ENCODE measurements at places on chromosomes 4 and X. TPM values are rescaled to one million over a fixed set of nuclear protein-coding genes. Genes with fewer than 3 reads are reported as not detected.
A peak's percentile ranks its signal among the peaks of the same experiment; 100 is the strongest.

CUL4B gene
- total RNA-seq, result 38.6 TPM

GRCh38 chr4:182569561-182569960 is 326.4 kb downstream of the TENM3 start:
- no peak for DNase-seq

AFF2 gene
- total RNA-seq, result 13.4 TPM

ERAS gene
- not detected for total RNA-seq

DNA sequence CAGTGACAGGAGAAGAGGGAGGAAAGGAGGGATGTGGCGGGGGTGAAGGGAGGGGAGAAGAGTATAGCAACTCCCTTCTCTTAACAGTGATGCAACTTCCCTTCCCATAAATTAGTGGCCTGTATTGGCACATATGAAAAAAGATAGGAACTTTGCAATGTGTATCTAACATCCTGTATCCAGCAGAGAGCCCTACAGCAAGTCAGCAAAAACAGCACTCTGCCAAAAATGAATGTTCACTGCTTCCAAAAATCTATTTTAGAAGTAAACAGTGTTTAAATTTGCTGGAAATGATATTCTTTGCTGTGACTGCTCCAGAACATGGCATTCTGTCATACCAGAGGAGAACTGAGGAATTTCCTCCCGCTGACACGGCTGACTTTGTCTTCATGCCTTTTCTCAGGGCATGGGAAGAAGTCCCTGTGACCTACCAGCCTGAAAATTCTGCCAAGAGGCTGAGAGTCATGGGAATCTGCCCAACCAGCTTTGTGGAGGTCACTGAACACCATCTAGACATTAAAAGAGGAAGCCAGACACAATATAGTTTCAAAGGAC is 343.4 kb upstream of the RASGEF1B start:
- DNase-seq, result no peak

GRCh38 chr4:10456595-10457254 is 501 bp downstream of the ZNF518B start:
- DNase-seq, result peak; percentile 77

DNA sequence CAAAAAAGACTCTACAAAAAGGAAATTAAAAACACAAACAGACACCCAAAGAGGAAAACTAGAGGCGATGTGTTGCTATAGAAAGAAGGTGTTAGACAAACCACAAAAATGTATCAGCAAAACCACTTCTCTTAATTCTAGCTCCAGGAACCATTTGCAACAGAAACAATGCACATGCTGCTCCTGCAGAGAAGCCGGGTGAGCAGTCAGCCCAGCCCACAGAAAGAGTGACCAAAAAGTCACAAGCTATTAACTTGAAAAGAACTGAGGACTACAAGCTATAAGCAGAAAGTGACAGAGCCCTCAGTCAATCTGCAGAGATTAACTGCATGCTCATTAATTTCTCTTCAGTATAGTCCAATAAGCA is 96.2 kb upstream of the KLHL13 start:
- no peak for DNase-seq

DNA sequence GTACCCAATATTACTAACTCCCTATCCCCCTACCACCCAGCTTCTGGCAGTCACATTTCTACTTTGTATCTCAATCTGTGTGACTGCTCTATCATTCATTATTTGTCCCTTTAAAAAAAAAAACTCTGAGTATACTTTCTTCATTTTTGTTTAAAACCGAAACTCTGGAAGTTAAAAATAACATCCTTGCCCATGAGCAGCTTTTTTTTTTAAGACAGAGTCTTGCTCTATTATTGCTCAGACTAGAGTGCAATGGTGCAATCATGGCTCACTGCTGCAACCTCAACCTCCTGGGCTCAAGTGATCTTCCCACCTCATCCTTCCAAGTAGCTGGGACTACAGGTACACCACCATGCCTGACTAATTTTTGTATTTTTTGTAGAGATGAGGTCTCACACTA is 15.8 kb downstream of the UBE2K start:
- no peak for DNase-seq

CT45A10 gene
- not detected for total RNA-seq

PDE5A gene
- 58.0 TPM for total RNA-seq
